ENCODE measurements at places on chromosomes 7 and 10.

- DNase-seq, result no peak
Observed at GRCh38 chr10:52956461-52956860, 183.9 kb upstream of the MBL2 start.

GRCh38 chr10:21441625-21442024 is 83.9 kb downstream of the SKIDA1 start:
- no peak for DNase-seq

DNA sequence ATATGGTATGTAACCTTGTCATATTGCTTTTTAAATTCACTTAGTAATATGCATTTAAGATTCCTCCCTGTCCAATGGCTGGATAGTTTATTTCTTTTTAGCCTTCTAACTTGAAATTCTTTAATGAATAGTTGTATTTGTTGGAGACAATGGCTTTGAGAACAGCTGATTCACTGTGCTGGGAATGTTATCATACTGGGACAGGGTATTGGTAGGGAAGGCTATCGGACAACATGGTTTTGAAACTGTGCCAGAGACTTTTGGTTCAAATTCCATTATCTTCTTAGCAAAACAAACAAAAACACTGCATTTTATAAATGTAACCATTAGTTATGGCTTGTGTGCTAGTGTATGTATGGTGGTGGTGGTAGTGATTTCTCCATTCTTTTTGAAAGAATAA is 517.1 kb upstream of the ANKRD30A start:
- no peak for DNase-seq

DNA sequence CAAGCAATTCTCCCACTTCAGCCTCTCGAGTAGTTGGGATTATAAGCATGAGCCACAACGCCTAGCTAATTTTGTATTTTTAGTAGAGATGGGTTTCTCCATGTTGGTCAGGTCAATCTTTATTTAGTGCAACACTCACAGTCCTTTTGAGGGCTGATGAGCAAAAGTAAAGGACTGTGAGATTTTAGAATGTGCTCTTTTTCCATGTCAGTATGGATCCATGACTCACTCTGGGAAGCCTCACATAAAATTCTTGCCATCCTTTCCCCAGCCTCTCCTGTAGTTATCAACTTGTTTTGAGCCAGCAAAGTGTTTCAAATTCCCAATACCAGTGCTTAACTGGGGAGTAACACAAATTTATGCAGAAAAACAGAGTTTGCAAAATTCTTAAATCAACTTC is 135.8 kb upstream of the CXCL12 start:
- no peak for DNase-seq

- DNase-seq, result no peak
Observed at GRCh38 chr7:45593877-45594276, 19.7 kb downstream of the ADCY1 start.

GRCh38 chr7:159051916-159052315 is 92.8 kb downstream of the VIPR2 start:
- DNase-seq, result no peak

- no peak for DNase-seq
Observed at GRCh38 chr10:128026615-128027300, 99.5 kb downstream of the MKI67 start.

DNA sequence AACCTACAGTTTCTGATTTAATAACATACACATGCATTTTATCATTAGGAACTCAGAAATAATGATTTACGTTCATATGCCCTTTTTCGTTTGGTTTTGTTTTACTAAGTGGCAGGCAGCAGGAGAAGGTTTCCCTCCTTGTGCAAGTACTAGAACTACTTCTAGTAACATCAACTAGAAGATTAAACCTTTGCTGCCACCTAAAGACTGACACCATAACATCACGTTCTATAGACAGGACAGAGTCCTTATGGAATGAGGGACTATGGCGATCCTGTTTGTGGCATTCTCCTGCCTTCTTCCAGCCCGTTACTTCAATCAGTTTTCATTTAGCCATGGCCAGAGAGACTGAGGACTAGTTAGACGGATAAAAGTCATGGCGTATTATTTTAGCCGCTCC is 53.2 kb downstream of the GAD2 start:
- no peak for DNase-seq

DNA sequence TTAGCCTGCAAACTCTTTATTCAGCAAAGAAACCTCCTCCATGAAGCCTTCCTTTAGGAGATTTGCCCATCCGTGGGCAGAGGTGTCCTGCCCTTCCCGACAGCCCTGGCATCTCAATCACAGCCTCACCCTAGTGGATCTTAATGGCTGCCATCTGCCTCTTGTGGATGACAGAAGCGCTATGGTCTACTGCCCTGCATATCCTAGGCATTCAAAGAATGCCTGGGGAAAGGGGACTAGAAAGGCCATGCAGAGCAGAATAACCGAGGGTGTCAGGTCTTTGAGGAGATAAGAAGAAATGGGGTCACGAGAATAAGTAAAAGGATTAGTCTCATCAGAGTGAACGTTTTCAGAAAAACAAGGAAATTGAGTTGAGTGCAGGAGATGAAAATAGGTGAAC is 57.7 kb upstream of the SPOCK2 start:
- no peak for DNase-seq

DNA sequence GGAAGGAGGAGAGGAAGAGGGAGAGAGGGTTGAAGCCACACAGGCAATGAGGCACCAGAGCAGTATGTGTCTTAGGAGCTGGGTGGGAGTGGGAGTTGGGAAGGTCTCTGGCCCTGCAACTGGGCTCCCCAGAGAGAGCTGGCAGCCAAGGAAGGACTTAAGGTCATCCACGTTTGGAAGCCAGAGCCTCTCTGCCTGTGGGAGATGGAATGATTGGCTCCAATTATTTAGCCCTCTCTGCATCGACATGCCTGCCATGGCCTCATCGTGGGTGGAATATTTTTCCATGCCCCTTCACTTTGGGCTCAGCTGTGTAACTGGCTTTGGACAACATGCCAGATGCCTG is 478.5 kb downstream of the RPS24 start:
- no peak for DNase-seq

DNA sequence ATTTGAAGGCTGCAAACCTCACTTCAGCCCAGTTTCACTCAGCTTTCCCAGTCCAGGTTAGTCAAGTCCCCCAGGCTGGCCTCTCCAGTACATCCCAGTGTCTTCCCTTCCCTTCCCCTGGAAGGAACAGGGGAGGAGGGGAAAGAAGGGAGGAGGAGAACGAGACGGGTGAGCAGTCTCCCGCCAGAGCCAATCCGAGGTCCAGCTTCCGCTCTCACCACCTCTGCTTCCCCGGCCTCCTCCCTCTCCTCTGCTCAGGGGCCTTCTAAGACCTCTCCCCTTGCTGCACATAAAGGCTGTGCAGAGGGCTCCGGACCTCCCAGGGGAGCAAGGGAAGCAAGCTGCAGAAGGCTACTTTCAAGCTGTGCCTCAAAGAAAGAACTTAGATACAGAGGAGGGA is 4.1 kb downstream of the ATG9B start:
- DNase-seq, result no peak

DNA sequence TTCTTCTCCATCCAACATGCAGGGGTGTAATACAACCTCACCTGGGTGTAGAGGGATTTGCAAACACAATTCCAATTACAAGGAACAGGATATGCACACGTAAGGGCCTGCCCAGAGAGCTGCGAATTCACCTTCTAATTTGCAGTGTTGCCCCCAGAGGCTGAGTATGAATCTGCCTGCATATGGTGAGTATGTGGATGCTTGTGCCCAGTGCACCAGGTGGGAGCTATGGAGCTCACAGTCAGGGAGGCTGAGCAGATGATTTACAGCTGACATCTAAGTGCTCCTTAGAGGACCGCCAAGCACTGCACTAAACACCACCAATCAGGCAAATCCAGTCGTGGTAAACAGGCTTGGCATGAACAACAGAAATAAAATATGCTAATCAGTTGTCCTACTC is 132.0 kb downstream of the RELN start:
- DNase-seq, result no peak

GRCh38 chr10:113038183-113038582 is 88.1 kb downstream of the TCF7L2 start:
- no peak for DNase-seq

GRCh38 chr7:84142726-84143125 is 51.9 kb downstream of the SEMA3A start:
- no peak for DNase-seq

DNA sequence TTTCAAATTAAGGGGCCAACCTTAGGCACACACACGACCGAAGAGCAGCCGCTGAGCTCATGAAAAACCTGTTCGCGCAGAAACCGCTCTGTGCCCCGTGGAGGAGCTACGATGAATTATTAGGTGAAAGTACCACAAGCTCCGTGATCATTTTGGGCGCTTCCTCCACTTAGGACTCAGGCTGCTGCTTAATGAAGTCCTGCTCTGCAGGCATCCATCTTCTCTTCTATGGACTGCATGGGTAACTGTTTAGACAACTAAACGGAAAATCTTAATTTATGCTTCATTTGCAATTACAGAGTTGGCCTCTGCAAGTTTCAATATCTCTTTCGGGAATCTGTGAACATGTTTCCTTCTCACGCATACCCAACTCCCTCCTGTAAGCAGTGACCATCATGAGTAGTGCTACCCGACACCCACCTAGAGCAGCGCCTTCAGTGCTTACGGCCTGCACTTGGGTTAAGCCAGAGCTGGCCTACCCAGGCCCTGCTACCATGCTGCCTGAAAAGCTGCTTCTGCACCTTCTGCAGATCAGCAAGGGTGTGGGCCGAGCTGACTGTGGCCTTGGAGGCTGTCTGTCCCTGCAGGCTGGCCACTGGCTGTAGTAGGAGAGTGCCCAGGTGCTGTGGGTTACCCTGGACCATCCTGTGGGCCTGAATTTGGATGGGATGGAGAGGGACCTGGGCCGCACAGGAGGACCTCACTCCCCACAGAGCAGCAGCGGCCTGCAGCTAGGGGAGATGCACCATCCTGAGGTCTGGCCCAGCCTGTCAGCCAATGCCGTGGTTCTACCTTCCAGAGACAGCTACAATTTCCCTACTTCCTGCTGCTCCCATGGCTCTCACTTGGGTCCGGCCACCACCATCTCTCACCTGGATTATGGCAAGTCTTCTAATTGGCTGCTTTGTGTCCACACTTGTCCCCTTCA is 36.0 kb downstream of the GNA12 start:
- DNase-seq, result no peak

DNA sequence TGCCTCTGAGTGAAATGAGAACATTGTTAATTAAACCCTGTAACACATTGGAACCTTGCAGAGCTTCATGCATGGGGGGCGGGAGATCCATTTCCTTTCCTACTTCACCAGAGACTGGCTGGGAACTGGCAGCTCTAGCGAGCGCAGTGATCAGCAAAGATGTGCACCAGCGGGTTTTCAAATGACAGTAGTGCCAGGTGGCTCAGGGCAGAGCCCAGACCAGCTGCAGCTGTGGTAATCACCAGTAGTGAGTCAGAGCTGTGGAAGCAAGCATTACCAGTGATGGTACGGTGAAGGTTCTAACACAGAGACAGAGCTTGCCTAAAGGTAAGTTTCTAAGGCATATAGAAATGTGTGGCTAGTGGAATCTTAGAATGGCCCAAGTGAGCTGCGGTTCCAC is 1009.7 kb upstream of the CELF2 start:
- DNase-seq, result no peak

DNA sequence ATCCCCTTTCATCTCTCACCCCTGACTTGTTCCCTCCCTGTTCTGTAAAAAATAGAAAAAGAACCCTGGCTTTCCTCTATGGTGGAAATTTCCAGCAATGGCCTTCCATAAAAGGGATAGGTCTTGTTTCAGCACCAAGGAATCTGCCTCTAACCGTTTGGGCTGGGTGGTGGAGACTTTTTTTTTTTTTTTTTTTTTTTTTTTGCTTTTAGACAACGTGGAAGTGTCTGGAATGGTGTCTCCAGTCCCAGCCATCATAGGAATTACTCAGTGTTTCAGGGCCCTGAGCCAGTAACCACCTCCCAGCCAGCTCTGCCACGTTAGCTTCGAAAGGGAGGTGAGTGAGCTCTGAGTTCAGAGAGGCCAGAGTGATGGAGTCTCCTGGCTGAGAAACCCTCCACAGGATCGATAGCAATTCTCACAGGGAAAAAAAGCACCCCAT is 97.3 kb upstream of the COL1A2 start:
- no peak for DNase-seq

GRCh38 chr10:74977913-74978847 is 133.3 kb upstream of the SAMD8 start:
- no peak for DNase-seq

- no peak for DNase-seq
Observed at GRCh38 chr10:46254467-46254866, 32.3 kb upstream of the ANTXRL start.

GRCh38 chr7:73613954-73614735 is 10.2 kb downstream of the MLXIPL start:
- DNase-seq, result no peak

GRCh38 chr10:63213489-63213888 is 80.4 kb downstream of the NRBF2 start:
- no peak for DNase-seq

GRCh38 chr7:91411060-91411459 is 146.8 kb downstream of the FZD1 start:
- no peak for DNase-seq

- no peak for DNase-seq
Observed at GRCh38 chr7:130216750-130217149, 9.1 kb downstream of the SSMEM1 start.

- no peak for DNase-seq
Observed at GRCh38 chr10:46028584-46029460, 1.6 kb downstream of the NCOA4 start.

DNA sequence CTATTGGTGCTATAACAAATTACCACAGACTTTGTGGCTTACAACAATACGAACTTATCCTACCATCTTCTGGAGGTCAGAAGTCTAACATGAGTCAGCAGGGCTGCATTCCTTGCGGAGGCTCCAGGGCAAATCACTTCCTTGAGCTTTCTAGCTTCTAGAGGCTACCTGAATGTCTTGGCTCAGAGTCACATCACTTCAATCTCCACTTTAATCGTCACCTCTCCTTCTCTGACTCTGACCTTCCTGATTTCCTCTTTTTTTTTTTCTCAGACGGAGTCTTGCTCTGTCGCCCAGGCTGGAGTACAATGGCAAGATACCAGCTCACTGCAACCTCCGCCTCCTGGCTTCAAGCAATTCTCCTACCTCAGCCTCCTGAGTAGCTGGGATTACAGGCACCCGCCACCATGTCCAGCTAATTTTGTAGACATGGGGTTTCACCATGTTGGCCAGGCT is 44.6 kb upstream of the ANAPC16 start:
- no peak for DNase-seq

DNA sequence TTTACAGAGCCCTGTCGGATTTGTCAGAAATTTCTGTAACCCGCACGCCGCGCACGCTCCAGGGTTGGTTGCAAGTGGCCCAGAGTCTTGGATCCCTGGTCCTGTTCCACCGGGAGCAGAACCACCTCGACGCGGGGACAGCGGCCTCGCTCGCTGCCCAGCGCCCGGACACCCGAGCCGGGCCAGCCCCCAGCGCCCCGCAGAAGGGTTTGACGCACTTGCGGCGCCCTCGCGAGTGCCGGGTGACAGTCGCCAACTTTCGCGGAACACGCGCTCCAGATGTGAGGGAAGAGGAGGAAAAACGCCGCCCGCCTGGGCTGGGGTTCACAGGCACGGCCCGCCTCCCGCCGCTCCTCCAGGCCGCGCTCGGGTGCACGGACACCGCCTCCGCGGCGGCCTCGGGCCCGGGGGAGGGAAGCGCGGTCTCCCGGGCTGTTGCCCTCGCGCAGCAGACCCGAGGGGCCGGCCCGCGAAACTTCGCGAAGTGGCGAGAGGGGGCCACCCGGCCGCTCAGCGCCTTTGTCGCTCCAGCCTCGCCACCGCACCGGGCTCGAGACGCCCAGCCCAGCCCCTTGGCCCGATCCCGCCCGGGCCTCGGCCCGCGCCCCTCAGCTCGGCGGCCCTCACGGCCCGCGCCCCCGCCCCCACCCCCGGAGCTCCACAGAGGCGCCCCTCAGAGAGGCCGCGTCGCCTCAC is 514 bp downstream of the RNF216 start:
- peak; percentile 11 for DNase-seq

GRCh38 chr10:45015590-45015989 is 14.9 kb downstream of the ZNF22 start:
- no peak for DNase-seq

GRCh38 chr10:11359869-11360268 is 251.6 kb downstream of the USP6NL start:
- no peak for DNase-seq
